T-helper 9 cell (primary cell): ENCODE measurements at places on chromosomes 7 and 10.

DNA sequence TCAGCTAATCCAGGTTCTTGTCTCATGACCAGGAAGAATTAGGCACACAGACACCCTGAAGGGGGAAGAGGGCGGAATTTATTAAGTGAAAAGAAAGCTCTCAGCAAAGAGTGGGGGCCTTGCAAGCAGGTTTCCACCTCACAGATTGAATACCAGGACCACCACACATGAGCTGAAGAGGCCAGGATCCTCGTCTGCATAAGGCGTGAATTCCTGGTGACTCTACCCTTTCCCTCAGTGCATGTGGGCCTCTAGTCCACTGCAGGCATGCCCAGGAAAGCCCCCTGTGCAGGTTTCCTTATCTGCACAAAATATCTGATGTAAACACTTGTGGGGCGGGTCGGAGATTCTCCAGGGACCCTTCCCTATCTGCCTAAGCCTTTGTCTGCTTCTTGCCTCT lies 782.1 kb upstream of the LRRN3 start:
- no peak for DNase-seq

GRCh38 chr7:1380231-1380815 lies 78.9 kb downstream of the MICALL2 start:
- no peak for DNase-seq

- DNase-seq: no peak
Observed at GRCh38 chr7:55517191-55517633, 55.1 kb downstream of the VOPP1 start.

- DNase-seq: no peak
Observed at GRCh38 chr7:4713183-4713784, 31.2 kb downstream of the FOXK1 start.

DNA sequence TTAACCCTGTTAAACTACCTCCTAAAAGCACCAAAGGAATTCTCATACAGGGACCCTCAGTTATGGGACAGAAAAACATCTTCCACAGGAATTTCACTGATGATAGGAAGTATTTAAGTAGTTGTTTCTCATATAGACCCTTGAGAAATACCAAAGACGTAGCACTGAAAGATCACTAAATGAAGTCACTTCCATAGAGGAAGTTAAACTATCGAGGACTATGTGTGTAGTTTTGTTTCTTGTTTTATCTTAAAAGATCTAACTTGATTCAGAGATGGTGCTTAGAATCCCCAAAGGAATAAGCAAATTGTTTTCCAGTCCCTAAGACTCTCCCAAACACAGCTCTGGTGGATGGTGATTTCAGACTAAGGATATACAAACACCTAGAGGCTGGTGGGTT lies 94.8 kb upstream of the AFAP1L2 start:
- DNase-seq: no peak

- no peak for DNase-seq
Observed at GRCh38 chr7:34317039-34317438, 341.0 kb upstream of the NPSR1 start.

DNA sequence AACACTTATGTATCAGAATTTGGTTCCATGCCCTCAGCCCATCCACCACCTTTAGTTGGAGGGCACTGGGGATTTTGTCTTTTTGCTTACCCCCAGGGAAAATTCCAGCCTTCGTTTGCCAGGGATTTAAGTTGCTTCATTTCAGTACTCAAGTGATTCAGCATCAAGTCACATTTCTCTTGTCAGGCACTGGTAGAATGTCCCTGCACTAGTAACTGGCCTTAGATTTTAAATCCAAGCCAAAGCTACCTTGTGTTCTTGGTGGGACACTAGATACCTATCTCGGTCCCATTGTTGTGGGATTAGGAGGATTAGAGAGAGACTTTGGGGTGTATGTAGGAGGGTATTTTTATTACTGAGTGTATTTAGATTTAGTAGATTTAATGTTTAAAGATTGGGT lies 613.1 kb downstream of the SUGCT start:
- no peak for DNase-seq

DNA sequence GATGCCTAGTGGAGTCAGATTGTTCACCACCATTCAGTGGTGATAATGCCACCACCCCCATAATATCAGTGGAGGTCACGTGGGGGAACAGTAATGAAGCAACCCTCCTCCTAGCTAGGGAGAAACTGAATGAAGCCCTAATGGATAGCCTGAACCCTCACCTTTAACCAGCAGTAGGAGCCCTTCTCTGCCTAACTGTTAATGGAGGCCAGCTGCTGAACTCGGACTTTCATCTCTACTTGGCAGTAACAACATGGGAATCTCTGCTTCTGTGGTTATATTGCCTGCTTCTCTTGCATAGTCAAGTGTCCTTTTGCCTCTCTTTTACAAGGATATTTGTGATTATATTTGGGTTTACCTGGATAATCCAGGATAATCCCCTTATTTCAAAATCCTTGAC lies 1097.9 kb downstream of the REEP3 start:
- DNase-seq: no peak

GRCh38 chr10:28171468-28172222 lies 131.2 kb downstream of the MPP7 start:
- DNase-seq: no peak

- no peak for DNase-seq
Observed at GRCh38 chr10:9097206-9097990, 1042.9 kb downstream of the GATA3 start.

- DNase-seq: no peak
Observed at GRCh38 chr10:17683541-17683940, 39.6 kb downstream of the STAM start.

DNA sequence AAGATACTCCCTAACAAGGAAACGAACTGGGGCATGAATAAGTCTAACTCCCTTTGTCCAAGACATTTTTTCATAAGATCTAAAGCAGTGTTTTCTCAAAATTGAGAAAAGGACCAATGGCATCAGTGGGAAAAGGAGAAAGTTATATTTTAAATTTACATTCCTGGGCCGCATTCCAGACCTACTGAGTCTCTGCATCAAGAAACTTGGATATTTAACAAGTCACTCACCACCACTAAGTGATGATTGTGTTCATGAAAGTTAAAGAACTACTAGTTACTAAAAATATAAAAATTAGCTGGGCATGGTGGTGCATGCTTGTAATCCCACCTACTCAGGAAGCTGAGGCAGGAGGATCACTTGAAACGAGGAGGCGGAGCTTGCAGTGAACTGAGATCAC lies 149.6 kb upstream of the MEOX2 start:
- no peak for DNase-seq

DNA sequence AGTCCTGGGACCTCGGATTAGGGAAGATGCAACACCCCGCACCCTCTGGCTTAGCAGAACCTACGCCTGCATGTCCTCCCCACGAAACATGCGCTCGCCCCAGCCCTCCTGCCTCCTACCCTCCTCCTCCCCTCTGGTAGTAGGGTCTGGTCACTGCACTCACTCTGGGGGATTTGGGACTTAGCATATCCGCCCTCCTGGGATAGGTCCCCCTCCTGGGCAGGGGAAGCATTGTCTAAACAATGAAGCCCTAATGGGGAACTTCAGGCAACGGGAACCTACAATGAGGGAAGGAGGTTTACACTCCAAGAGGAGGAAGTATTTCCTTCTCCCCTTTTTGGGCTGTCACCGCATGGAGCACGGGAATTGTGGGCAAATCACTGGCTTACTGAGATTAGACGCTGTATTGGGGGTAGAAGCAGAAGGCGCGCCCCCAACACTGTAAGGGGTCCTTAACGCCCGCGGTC lies 892 bp downstream of the CRHR2 start:
- no peak for DNase-seq

DNA sequence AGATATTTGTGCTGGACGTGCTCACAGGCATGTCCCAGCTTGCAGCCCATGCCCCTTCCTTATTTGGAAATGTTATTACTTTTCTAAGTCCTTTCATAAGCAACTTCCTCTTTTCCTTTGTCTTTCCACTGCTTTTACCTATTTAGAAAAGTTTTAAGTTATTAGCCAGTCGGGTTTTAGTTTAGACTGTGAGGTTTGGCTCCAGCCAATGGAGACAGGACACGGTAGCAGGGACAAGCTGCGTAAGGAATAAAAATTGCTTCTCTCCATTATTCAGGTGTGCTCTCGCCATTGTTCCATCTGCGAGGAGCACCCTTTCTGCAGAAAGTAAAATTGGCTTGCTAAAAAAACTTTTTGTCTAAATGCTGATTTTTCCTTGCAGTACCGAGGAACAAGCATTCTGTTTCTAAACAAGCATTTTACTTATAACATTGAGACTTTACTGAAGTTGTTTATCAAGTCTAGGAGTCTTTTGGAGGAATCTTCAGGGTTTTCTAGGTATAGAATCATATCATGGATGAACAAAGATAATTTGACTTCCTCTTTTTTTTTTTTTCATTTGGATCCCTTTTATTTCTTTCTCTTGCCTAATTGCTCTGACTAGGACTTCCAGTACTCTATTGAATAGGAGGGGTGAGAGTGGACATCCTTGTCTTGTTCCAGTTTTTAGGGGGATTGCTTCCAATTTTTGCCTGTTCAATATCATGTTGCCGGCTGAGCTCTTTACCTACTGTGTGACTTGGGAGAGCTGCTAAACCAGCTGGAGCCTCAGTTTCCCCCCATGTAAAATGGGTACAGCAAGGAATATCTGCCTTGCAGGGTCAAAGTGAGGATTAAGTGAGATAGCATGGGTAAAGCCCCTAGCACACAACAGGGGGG lies 63.8 kb downstream of the ALOX5 start:
- DNase-seq: no peak

- DNase-seq: no peak
Observed at GRCh38 chr10:55653531-55653930, 707.5 kb downstream of the ZWINT start.

- DNase-seq: no peak
Observed at GRCh38 chr10:86962136-86962980, 4.0 kb downstream of the SNCG start.

DNA sequence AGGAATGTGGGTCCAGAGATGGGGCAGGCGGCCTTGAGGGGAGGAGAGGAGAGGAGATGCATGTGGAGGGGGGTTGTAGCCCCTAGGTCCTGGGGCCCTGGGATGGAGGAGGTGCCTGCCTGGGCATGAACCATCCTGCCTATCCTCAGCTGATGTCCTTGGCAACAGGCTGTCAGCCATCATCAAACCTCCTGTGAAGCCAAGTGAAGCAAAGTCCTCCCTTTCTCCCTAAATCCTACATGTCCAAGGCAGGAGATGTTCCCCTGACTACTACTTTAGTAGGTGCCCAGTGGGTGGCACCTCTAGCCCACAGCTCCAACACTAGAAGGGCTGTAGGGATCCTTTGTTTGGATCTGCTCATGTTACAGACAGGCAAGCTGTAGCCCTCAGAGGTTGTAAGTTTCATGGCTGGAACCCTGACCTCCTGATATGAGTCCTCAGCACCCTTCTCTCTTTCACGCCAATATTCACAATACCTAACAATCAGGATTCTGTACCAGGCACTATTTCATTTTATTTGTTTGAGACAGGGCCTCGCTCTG lies 66.6 kb upstream of the SYPL1 start:
- DNase-seq: no peak

- no peak for DNase-seq
Observed at GRCh38 chr7:120547605-120548004, 274.6 kb downstream of the KCND2 start.

GRCh38 chr7:51764976-51765375 lies 448.4 kb upstream of the COBL start:
- no peak for DNase-seq

DNA sequence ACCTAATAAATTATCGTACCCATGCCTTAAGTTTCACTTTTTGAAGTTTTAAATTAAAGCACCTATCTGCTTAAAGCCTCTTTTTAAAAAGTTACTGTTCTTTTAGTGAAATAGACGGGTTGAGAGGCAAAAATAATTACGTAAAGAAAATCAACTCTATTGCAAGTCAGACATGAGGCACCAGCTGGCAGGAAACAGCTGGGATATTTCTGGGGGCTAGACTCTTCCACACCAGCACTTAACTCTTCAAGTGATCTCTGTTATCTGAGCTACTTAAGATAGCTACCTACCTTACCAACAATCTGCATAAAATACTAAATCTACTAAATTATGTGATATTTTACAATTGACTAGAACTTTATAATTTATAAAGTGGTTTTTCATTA lies 35.8 kb downstream of the GBF1 start:
- DNase-seq: no peak

DNA sequence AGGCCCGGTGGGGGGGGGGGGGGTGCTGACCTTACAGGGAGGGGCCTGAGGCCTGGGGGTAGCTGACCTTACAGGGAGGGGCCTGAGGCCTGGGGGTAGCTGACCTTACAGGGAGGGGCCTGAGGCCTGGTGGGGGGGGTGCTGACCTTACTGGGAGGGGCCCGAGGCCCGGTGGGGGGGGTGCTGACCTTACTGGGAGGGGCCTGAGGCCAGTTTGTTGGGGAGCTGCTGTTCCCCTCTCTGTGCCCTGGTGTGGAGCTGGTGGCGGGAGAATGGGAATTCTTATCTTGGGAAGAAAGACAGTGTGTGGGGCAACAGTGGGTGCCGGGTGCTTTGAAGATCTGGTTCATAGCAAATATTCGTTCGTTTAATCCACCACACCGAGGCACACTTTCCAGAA lies 46.6 kb upstream of the CFAP46 start:
- no peak for DNase-seq

GRCh38 chr7:3427957-3428356 lies 126.9 kb downstream of the SDK1 start:
- no peak for DNase-seq

DNA sequence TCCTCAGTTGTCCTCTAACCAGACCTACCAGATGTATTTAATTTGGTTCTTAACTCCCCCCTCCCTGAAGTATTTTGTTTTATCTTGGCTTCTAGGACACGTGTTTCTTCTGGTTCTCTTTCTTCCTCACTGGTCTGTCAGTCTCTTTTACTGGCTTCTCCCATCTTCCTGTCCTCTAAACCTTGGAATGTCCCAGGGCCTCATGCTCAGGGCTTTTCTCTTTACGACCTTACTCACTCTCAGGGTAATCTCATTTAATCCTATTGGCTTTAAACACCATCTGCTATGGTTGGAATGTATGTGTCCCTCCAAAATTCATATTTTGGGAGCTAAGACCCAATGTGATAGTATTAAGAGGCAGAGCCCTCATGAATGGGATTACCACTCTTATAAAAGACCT lies 418.2 kb upstream of the PODXL start:
- DNase-seq: no peak

DNA sequence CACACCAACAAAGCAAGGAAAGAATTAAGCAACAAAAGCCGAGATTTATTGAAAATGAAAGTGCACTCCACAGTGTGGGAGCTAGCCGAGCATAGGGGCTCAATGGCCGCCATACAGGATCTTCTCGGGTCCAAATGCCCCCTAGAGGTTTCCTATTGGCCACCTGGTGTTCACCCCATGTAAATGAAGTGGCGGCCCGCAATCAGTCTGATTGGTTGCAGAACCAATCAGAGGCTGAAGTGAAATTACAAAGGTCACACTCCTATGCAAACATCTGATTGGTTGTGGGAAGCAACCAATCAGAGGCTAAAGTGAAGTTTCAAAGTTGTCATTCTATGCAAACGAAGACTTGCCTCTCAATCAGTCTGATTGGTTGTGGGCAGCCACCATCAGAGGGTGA lies 61.8 kb upstream of the SLC35B4 start:
- no peak for DNase-seq

DNA sequence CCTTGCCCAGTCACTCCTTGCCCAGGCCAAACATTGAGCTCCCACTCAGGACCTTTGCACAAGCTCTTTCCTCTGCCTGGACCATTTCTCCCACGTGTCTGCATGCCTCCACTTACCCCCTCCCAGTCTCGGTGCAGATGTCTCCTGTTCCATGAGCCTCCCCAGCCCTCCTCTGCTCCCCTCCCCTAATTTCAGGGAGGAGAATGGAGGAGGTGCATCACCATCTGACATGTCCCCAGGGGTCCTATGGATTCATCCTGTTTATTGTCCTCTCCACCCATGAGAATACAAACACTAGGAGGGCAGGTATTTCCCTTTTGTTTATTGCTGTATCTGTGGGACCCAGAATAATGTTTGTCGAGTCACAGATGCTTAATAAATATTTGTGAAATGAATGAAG lies 8.6 kb upstream of the GRID2IP start:
- no peak for DNase-seq
